ENCODE measurements at places on chromosomes 13 and 19.

GRCh38 chr19:42010245-42011126 is 16.5 kb upstream of the ATP1A3 start:
- DNase-seq: no peak

DNA sequence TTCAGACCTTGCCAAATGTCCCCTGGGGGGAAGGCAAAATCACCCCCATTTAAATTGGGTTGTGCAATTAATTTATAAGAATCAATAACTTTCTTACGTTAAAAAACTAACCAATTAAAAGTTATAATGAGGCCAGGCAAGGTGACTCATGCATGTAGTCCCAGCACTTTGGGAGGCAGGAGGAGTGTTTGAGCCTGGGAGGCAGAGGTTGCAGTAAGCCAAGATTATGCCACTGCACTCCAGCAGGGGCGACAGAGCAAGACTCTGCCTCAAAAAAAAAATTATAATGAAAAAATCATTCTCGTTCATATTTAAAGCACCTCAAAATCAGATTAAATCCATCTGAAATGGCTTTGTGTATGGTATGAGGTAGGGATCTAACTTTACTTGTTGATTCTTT is 18.4 kb upstream of the SIGLEC14 start:
- DNase-seq: no peak

DNA sequence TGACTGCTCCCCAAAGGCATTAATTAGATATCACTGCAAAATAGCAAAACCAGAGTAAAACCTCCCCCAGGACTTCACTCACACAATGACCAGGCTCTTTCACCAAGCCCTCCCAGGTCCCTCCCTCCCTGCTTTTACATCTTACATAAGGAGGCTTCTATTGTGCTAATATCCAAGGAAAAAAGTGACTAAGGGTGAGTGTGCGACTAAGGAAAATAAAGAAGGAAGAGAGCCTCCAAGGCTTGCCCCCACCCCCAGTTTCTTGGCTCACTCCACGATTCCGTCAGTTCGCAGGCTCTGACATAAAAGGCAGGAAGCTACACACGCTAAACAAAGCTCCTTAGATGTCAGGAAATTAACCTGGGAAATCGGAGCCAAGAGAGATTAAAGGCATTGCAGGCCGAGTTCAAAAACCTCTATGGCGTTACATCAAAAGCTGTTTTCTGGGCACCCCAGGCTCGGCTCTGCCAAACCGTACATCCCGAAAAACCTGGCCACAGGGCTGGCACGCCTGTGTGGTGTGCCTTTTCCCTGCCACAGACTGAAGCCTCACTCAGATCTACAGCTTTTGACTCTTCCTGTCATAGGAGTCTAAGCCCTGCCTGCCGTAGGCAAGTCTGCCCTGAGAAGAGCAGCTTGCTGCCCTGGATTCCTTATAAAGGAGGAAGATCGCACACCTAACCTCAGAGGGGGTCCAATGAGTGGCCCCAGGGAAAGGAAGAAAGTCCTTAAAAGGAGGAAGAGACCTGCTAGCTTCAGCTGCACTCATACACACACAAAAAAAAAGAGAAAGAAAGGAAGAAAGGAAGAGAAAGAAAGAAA is 67.0 kb upstream of the SERP2 start:
- DNase-seq: no peak

GRCh38 chr19:17036640-17037039 is 10.0 kb upstream of the CPAMD8 start:
- no peak for DNase-seq

GRCh38 chr13:31310786-31311185 is 111.0 kb downstream of the B3GLCT start:
- no peak for DNase-seq

Measured in stimulated activated naive CD4-positive, alpha-beta T cell treated with Interleukin-2 at 50 U/mL for 16 hours (primary cell).